OCI-M1 (cell line): ENCODE measurements at places on chromosomes 13 and 19.

- DNase-seq = peak; percentile 97
These were observed at the start of gene ZNF610 for GRCh38 chr19:52336117-52336790. TSS of gene ZNF610 (plus strand) at chr19:52336243. CDS start at chr19:52349173, 12,930 bp downstream.

GRCh38 chr13:28532388-28533124 lies 37.6 kb upstream of the FLT1 start:
- DNase-seq = no peak

GRCh38 chr19:28130066-28130511 lies 1082.9 kb downstream of the UQCRFS1 start:
- no peak for DNase-seq

GRCh38 chr19:6457958-6458694 lies 1.5 kb downstream of the SLC25A23 start:
- DNase-seq = no peak

GRCh38 chr13:33129886-33130285 lies 113.7 kb downstream of the KL start:
- no peak for DNase-seq
